Stimulated activated CD4-positive, alpha-beta T cell treated with anti-CD3 and anti-CD28 coated beads, TNF-alpha, amount 100 ng/mL, for 48 hours (primary cell): ENCODE measurements at places on chromosomes 11 and 22.

DNA sequence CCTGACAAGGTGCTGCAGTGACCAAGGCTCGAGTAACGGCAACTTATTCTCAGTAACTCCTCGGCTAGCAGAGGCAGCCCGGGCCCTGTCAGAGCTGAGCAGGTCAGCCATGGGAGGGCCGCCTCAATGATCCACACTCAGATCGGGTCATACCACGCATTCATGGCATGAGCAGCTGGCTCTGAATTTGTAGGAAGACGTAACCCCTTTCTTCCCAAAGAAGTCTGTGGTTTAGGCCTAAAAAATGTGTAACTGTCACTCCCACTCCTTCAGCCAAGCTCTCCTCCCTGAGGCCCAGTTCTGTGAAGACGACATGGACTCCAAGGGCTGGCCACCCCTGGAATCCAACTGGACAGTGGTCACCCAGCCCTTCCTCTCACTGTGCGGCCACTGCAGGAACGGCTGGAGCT lies 30.0 kb downstream of the PPP2R1B start:
- DNase-seq = no peak

DNA sequence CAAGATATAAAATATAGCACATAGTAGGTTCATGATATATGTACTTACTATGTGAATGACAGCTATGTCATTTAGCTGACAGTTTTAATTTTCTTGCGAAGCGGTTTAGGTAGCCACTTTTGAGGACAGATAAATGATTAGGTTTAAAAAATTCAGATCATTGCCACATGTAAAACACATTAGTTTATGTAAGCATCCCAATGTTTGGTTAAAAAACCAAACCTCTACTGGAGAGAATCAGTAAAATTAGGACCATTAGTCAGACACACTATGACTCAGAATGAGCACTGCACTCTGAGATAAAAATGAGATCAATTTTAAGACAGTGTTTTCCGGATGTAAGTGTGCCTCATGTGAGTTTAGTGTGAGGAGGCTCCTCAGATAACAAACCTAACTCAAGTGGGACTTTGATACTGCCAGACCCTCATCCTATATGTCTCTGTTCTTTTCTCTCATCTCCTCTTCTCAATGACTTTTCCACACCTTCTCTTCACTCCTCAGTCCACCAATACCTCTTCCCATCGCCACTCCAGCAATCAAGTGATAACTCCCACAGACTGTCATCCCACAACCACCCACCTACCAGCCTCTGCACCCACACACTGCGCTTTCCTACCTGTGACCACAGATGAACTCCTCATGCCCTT lies 6.8 kb upstream of the OR2AT4 start:
- DNase-seq = no peak

GRCh38 chr22:46827781-46828180 lies 65.3 kb downstream of the TBC1D22A start:
- no peak for DNase-seq

GRCh38 chr11:134863294-134863693 lies 451.3 kb upstream of the B3GAT1 start:
- no peak for DNase-seq

- no peak for DNase-seq
Observed at GRCh38 chr22:38947321-38948140, 9.9 kb upstream of the APOBEC3A start.

GRCh38 chr22:44761025-44761424 lies 8.7 kb downstream of the ARHGAP8 start:
- no peak for DNase-seq

DNA sequence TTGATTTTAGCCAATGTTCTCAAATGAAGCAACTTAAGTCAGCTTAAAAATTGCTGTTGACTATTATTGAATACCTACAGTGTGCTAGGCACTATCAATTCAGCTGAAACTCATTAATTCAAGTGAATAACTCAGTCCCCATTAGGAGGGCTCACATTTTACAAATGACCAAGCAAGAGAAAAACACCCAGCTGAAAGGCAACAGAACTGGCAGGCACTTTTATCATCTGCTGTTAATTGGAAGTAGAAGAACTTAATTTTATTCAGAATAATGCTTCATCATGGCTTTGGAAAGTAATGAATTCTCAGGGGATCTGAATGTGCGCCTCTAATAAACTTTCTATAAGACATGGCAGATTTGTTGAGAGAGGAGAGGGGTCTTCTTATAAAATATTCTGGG lies 1066.9 kb downstream of the DLG2 start:
- DNase-seq = no peak

DNA sequence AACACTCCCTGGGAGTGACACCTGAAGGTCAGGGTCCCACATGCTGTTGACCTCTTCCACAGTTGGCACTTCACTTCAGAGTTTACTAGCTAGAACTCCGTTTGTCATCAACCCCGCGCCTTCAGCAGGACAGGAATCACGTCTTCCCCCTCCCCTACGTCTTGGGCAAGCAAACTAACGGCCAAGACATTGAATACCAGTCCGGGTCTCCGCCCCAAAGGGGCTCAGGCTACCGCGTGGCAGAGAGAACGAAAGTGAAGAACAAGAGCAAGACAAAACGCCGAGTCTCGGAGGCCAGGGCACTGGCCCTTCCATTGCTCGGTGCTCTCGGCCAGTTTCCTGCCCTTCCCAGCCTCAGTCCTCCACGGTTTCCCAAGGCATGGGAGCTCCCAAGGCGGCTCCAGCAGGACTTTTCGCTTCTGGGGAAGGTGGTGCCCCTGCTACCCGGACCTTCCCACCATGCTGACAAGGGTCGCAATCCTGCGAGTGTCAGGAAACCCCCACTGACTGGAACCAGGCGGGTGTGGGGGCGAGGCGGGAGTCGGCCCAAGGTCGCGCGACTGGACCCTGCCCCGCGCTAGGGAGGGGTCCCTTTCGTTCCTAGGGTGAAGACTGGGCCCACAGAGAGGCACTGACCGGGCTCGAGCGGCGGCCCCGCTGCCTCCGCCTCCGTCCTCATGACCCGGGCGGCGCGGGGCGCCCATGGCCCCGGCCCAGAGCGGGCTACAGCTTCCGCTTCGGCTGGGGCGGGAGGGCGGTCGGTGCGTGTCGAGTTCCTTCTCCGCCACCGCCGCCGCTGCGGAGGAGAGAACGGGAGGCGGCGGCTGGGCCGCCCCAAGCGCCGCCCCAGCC lies at the start of gene GUCD1:
TSS of gene GUCD1 (minus strand) at position 826 of the 852 bp plus-strand sequence. CDS start at position 679, 147 bp downstream.
- DNase-seq = no peak

DNA sequence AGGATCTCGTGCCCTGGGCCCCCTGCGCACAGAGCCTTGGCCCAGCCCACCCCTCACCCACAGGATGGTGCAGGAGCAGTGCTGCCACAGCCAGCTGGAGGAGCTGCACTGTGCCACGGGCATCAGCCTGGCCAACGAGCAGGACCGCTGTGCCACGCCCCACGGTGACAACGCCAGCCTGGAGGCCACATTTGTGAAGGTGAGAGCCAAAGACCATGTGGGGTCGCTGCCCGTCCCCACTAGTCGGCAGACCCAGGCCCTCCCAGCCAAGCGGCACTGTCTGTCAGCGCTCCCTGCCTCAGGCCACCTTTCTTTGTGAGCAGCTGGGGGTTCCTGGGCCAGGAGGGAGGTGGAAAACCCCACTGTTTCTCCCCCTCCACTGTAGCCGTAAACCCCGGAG lies 22.8 kb downstream of the FBLN1 start:
- no peak for DNase-seq

DNA sequence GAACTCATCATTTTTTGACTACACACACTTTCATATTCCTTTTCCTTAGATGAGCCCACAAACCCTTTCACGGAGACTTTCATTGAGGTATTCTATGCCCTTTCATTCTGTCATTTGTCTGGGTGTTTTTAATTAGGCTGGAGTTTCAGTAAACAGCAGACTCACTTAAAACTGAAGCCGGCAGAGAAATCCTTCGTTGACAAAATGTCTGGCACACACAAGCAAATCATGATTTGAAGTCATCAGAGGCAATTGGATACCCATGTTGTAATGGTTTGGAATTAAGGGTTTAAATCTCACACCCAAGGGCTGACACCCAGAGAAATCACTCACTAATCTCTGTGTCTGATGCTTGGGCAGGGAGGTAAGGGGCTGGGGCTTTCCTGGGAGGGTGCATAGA lies 127.1 kb downstream of the EHF start:
- no peak for DNase-seq

GRCh38 chr22:19304547-19304946 lies 13.0 kb upstream of the CLTCL1 start:
- DNase-seq = no peak

DNA sequence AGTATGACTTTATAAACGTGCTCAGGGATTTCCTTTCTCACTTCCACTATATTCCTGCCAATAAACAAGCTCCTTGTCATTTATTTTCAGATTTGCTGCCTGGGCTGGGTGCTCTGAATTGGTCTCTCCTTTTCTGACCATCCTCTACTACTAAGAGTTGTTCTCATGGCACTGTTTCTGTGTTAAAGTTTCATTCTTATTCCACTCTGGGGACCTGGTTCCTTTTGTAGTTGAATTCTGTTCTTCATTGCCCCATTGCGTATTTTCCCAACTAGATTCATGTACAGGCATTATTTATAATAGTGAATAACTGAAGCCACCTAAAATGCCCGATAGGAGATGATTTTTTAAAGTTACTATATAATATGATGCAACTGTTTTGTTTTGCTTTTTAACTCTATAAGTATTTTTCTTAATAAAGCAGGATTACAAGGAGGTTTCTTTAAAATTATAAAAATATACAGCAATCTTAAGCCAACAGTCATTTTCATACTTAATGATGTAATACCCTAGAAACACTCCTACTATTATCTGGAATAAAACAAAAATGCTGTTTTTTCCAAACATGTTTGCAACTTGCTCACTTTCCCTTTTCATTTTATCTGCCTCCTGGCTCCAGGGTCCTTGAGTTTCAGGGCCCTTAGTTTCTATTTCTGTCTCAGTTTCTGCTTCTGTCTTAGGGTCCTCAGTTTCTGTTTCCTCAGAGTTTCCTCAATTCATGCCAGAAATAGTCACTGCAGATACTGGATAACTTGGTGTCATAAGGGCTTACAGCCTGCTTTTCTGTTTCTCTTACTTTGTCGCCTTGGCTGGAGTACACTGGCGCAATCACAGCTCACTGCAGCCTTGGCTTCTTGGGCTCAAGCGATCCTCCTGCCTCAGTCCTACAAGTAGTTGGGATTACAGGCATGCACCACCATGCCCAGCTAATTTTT lies 9.8 kb upstream of the FUT4 start:
- no peak for DNase-seq

- DNase-seq = no peak
Observed at GRCh38 chr11:124310721-124311120, 3.0 kb downstream of the OR8D1 start.

DNA sequence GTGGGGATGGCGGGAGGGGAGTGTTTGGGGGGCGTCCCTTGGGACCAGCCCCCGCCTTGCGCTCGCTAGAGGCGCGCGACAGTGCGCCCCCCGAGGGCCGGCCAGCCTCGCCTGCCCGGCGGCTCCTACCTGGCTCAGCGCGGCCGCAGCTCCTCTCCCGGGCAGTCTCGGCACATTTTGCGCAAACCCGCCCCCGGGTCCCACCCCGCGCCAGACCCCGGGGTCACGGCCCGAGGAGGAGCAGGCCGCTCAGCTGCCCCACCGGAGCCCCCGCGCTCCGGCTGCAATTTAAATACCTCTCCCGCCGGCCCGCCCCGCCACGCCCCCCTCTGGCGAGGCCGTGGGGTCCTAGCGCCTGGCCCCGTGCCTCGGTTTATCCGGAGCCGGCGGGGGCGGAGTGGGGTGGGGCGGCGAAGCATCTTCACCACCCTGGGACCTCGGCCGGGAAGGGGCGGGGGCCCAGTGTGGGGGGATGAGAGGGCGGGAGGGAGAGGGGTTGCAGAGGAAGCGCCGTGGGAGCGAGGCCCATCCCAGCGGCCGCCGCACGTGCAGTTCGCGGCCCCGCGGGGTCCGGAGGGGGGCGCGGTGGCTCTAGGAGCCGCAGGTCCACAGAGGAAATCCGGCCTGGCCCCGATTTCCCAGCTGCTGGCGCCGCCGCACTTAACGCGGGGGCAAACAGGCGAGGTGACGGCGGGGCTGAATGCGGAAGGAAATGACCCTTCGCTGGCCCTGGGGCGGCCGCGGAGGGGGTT lies at the start of gene LRRC32:
TSS of gene LRRC32 (minus strand) at position 263 of the 752 bp plus-strand sequence. CDS start 4,793 bp downstream, outside the sequence.
- no peak for DNase-seq

GRCh38 chr11:68037411-68038225 lies 1.2 kb upstream of the TCIRG1 start:
- DNase-seq = no peak

DNA sequence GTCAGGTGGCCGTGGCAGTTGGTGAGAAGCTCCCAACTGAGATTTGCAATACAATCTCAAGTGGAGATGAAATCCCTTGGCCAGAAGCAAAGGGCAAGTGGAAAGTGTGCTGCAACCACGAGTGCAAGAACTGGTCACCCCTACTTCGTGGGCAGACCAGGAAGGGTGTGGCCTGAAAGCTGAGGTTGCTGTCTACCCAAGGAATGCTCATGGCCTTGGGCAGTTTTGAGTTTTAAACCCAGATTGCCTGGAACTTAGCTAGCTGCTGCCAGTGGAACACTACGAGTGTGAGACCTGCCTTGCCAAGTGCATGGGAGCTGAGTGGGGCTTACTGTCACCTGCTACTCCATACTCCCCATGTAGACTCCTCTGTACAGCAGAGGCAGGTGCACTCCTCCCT lies 113.3 kb upstream of the FAT3 start:
- DNase-seq = no peak

- DNase-seq = no peak
Observed at GRCh38 chr11:63791495-63792167, 21.6 kb upstream of the SPINDOC start.

DNA sequence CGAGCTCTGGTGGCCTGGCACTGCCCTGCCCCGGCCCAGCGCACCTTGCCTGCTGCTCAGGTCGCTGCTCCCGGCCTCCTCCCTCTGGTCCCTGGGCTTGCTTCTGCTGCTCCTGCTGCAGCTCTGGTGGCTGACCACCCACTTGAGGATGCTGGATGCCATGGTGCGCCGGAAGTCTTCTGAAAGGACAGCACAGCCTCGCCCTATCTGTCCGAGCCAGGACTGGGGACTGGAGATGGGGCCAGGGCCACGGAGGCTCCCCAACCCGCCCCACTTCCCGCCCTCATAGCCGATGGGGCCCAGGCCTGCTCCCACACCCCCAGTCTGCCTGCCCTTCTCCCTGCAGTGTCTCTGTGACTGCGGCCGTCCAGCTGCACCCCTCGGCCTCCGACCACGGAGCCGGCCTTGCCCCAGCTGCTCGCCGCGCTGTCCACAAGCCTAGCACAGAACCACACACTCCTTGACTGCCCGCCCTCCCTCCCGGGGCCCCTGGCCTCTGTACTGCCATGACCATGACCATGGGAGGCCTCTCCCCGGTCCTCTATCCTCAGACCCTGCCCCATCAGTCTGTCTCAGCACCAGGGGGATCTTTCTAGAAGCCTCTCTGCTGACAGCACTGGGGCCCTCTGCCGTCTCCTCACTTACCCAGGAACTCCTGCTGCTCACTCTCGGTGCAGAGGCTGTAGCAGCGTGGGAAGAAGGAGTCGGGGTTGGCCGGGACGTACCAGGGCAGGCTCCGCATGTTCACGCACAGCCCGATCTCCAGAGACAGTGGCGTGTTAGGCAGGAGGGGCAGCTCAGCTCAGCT lies 12.7 kb downstream of the TTLL8 start:
- no peak for DNase-seq

DNA sequence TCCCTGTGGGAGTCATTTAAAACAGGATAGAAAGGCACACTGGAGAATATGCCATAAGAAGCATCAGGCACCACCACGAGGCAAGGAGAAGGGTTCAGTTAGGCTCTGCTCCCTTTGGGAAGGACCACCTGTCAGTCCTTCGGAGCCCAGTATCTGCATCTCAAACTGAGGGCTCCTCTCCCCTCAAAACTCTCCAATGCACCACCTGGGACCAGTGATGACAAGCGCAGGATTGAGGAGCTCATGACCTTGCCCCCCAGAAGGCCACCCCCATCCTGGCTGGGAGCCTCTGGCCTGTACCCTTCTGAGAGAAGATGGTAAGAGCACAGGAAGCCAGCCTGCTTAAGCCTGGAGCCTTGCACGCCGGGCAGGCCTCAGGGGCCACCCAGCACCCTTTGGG lies 39.4 kb downstream of the OPCML start:
- no peak for DNase-seq
